Stimulated activated CD4-positive, alpha-beta T cell treated with anti-CD3 and anti-CD28 coated beads, Interleukin-15, amount 100 ng/mL, for 48 hours (primary cell): ENCODE measurements at places on chromosomes 16 and 17.

GRCh38 chr16:1351215-1351581 lies 480 bp downstream of the TSR3 start:
- DNase-seq: no peak

DNA sequence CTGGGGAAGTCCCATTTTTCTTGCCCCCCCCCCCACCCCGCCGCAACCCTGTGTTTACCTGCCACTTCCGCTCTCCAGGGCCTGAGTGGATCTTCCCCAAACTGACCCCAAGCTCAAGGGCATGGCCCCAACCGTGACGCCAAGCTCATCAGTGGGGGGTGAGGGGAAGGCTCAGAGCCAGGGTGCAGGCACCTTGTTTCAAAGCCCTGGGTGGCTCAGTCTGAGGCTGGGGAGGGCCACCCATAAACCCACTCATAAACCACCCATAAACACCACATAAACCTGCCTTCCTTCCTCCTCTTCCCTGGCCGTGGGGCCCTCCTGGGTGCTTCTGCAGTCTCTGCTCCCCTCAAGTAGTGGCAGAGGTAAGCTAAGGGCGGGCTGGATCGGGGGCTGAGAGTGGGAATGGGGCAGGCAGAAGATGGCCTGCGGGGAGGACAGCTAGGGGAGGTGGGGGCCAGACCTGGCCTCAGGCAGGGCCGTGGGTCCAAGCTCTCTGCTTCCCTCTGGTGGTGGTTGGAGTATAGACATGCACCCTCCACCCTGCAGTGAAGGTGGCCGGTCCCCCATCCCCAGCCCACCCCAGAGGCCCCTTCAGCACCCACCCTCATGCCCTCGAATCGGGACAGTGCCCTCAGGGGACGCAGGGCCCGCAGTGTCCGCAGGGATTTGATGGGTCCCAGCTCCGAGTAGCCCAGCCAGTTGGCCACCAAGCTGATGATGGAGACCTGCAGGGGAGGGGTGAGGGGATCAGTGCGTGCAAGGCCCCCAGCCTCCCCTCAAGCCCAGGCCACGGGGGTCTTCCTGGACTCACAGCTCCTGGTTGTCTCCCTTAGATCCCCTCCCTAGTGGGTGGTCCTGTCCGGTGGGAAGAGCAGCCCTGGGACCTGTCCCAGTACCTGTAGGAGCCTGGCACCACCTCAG lies 14.6 kb upstream of the CD79B start:
- no peak for DNase-seq

DNA sequence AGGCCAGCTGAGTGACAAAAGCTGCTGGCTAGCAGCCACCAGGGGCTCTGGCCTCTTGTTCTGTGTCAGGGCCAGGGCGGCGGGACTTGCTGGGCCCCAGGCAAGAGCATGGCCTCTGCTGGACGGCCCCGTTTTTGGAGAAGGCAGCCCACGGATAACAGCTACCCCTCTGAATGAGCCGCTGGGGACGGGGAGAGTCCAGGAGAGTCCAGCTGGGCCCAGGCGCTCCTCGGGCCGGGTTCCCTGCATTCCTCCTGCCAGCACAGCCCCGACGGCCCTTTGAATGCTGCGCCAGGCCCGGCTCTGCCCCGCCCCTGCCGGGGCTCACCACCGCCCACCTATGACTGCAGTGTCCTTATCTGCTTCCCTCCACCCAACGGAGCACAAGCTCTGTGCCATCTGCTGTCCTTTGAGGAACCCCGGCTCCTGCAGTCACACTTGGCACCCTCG lies 33.4 kb downstream of the SLC7A5 start:
- no peak for DNase-seq

DNA sequence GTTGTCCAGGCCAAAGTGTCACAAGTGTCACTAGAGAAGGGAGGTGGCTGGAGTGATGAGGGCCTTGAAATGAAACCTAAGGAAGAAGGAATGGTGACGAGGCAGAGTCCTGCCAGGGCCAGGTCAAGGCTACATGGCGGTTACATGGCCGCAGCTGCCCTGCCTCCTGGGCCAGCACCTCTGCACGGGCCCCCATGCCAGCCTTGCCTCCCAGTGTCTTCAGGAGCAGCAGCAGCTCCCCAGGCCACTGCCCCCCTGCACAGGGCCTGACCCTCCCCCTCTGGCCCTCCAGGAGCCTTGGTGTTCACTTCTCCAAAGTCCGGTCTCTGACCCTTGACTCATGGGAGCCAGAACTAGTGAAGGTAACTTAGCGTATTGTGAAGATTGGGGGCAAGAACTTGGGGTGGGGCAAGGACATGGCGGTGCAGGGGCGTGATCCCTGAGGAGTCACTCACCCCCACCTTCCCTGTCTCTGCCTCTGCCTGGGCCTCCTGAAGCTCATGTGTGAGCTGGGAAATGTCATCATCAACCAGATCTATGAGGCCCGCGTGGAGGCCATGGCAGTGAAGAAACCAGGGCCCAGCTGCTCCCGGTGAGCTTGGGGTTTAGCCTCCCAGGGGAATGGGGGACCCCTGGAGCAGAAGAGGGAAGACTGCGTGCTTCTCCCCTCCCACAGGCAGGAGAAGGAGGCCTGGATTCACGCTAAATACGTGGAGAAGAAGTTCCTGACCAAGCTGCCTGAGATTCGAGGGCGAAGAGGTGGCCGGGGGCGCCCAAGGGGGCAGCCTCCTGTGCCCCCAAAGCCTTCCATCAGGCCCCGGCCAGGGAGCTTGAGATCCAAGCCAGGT lies 4.1 kb upstream of the KCTD11 start:
- DNase-seq: no peak

DNA sequence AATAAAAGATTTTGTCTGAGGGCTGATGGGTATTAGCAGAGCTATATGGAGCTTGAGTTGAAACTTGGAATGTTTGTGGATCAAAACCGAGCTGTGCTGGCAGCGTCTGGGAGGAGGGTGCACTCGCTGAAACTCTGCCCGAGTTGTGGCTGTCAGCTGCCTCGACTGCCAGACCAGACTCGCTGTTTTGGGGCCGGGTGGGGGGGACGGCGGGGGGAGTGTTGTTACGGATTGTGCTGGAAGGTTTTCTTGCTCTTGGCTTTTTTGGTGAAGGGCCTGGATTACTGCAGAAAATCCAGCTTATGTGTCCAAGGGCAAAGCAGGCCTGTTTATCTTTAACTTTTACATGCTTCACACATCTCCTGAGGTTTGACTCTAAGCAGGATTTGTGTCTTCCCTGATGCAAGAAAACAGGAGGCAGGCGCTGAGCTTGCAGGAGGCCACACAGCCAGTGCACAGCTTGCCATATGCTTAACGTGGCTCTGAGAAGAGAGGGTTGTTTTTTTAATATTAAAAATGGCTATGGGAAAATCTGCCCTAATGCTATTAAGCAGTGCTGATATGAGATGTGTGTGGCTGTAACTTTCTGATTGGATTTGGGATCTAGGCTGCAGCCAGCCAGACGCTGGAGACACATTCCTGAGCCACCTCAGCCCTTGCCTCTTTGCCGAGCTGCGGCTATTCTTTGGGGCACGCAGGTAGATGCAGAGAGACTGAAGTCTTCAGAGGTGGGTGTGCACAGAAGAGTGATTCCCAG lies 20.5 kb upstream of the RPTOR start:
- no peak for DNase-seq

GRCh38 chr17:5921512-5922282 lies 148.5 kb upstream of the WSCD1 start:
- DNase-seq: no peak

- DNase-seq: no peak
Measured at GRCh38 chr17:14320734-14321475, 20.0 kb downstream of the HS3ST3B1 start.

GRCh38 chr16:58292886-58293285 lies 1.9 kb downstream of the PRSS54 start:
- no peak for DNase-seq

- no peak for DNase-seq
Measured at GRCh38 chr16:88384222-88385111, 1.7 kb downstream of the ZNF469 start.

GRCh38 chr16:2206420-2206779 lies 1.1 kb downstream of the MLST8 start:
- no peak for DNase-seq

- no peak for DNase-seq
Measured at GRCh38 chr16:27684047-27684446, 134.1 kb downstream of the KATNIP start.

DNA sequence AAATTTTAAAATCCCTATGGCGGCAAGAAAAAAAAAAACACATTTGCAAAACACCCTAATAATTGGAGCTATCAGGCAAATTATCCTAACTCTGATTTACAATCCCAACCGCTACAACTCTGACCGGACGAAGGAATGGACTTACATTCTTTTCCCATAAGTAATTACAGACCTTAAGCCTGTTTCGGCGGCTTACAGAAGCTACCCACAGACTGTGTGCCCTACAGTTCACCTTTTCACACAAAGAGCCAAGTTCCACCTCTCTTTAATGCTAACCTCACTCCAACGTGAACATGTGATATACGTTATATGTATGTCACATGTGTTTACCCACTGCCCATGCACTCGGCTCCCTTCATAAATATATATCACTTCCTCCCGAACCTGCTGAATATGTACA lies 8.7 kb upstream of the MEAK7 start:
- DNase-seq: no peak

GRCh38 chr17:82242698-82242976 lies 13.8 kb downstream of the SLC16A3 start:
- no peak for DNase-seq

- DNase-seq: no peak
Measured at GRCh38 chr17:61490540-61490975, 38.3 kb downstream of the TBX4 start.

DNA sequence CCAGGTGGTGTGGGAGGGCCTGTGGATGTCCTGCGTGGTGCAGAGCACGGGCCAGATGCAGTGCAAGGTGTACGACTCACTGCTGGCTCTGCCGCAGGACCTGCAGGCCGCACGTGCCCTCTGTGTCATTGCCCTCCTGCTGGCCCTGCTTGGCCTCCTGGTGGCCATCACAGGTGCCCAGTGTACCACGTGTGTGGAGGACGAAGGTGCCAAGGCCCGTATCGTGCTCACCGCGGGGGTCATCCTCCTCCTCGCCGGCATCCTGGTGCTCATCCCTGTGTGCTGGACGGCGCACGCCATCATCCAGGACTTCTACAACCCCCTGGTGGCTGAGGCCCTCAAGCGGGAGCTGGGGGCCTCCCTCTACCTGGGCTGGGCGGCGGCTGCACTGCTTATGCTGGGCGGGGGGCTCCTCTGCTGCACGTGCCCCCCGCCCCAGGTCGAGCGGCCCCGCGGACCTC lies 798 bp downstream of the CLDN9 start:
- DNase-seq: no peak

DNA sequence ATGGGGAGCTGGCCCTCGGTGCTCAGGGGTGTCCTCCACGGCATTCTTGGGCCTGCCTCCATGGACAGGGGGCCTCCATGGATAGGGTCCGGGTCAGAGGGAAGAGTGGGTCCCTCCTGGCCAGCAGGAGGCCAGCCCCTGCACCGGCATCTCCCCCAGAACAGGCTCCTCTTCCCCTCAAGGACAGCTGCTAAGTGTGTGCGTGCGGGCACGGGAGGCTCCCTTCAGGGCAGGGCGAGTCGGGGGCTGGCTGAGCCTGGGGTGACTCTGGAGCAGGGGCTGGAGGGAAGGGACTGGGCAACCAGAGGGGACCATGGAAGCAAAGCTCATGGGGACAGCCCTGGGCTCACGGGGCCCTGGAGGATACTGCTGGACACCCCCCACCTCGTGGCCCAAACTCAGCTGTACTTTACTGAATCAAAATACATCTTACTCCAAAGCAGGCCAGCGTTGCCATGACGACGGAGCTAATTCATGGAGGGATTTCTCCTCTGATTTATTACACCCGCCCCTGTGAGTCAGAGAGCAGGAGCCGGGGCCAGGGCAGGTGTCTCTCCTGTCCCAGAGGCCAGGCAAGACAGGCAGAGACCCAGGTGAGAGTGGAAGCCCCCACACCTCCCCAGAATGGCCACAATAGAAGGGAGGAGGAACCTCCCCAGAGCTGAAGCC lies 2.1 kb downstream of the CASKIN1 start:
- no peak for DNase-seq

- DNase-seq: no peak
Measured at GRCh38 chr16:17106243-17106791, 364.4 kb downstream of the XYLT1 start.

DNA sequence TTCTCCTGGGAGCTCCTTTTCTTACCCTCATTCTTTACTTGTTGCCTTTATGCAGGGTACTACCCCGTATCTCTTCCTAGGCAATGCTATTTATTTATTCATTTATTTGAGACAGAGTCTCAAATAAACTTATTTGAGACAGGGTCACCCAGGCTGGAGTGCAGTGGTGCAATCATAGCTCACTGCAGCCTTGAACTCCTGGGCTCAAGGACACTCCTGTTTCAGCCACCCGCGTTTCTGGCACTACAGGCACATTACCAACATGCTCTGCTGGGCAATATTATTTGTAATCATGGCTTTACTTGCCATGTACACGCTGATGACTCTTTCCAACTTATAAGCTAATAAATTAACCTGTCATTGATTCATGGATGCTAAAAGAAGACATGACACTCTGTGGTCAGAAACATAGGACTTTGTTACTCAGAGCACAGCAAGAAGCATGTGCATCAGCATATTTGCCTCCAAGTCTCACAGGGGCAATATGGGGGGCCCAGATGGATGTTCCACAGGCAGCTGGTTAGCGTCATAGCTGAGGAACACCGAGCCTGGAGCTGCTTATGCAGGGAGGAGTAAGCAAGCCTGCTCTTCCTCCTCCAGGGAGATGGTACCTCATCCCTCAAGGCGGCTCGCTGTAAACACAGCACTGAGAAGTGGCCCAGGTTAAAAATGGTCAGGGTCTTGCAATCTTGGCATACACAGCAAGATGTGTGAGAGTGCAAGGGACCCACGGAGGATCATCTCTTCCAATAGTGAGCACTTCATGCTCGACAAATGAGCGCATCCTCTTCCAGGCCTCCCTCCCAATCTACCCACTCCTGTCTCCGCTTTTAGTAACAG lies 4.2 kb upstream of the LRRC75A start:
- no peak for DNase-seq

GRCh38 chr17:70344386-70345060 lies 175.2 kb downstream of the KCNJ2 start:
- DNase-seq: no peak

GRCh38 chr16:278863-279366 lies 1.5 kb upstream of the ARHGDIG start:
- no peak for DNase-seq

GRCh38 chr17:34172390-34172918 lies 82.6 kb upstream of the CCL2 start:
- no peak for DNase-seq

GRCh38 chr16:3756113-3756512 lies 38.8 kb upstream of the TRAP1 start:
- DNase-seq: no peak
